Stimulated activated naive CD4-positive, alpha-beta T cell treated with Interleukin-2 at 50 U/mL for 16 hours (primary cell): ENCODE measurements at places on chromosomes 6 and 20.

DNA sequence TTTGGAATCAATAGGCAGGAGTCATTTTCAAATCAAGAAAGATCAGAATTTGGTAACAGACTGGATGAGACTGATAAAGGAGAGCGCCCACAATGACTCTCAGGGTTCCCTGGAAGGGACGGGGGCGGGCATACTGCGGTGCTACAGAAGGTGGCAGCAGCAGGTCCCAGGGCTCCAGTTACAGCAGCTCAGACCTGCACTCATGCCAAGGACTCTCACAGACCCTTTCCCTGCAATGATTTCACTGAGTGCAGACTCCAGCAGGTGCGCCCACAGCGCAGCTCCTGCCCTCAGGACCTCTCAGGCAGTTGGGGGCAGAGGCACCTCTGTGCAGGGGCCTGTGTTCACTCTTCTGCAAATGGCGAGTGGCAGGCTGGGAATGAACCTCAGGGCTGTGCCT, 359.8 kb downstream of the ZFAND3 start:
- DNase-seq = no peak

DNA sequence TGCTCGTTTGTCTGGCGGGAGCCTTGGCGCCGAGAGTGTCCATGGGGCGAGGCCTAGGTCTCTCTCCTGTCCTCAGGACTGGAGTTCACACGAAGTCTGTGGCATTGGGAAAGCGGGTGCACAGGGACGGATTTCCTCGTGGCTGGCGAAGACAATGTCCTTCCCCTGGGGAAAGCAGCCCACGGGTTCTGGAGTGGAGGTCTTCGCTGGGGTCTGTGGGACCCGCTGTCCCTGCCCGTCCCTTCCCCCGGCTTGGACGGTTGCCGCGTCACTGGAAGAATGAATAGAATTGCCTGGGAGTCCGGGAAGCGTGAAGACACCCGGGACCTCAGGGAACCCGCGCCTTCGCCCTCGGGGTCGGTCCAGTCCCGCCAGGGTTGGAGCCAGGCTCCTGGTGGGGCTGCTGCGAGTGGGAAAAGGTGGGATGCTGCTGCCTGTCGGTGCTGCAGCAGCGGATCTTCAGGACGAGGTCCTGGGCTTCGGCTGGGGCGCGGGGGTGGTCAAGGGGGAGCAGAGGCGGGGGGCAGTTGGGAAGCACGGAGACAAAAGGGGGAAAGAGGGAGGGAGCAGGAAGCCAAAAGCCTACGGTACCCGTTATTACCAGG, 441.8 kb upstream of the DEFB115 start:
- DNase-seq = no peak

- no peak for DNase-seq
Measured at GRCh38 chr6:80437801-80438200, 331.3 kb downstream of the BCKDHB start.

DNA sequence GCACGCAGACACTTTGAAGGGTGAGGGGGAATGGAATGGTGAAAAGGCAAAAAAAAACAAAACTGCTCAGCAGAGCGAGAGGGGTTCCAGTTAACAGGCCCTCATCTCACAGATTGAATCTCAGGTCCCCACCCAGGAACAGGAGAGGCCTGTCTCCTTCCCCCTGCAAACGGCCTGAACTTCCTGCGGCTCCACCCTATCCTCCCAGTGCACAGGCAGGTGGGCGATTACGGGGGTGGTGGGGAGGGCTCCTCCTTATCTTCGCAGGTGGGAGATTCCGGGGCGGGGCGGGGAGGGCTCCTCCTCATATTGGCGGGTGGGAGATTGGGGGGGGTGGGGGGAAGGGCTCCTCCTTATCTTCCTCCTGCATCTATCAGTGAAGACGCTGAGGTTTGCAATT, 129.0 kb downstream of the SOX4 start:
- DNase-seq = no peak

DNA sequence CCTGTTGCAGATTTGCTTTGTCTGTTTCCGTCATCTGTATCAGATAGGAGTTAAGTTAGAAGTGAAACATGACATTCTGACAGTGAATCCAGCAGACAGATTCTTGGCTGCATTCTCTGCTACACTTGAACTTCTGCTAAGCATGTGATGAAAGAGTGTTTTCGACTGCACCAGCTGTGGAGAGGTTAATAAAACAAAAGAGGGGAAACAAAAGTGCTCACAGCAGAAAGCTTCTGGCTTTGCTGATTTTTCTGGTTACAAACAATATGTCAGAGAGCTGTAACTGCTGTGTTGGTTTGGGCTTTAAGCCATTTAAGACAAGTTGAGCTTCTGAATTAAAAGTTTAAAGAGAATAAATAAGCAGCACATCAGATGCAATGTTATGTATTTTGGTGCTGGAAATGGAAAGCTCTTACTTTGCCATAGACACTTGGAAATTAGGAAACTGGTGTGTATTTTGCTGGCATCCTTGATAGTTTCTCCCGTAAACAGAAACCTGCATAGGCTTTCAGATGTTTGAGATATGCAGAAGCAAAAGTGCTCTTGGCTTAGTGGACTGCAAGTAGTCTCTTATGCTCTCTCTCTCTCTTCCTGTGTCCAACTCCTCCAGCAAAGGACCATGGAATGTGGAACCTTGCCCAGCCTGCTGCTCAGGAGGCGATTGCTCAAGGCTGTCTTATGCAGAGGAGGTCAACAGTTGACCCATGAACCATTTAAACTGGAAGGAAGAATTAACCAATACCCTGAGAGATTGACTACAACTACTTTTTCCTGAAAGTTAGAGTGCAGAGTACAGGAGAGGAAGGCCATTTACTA, 104.9 kb downstream of the RPS12 start:
- no peak for DNase-seq

GRCh38 chr6:90595854-90596253, 9.0 kb upstream of the MAP3K7 start:
- DNase-seq = no peak

GRCh38 chr6:13273202-13273930, 55.0 kb downstream of the TBC1D7 start:
- DNase-seq = no peak

- no peak for DNase-seq
Measured at GRCh38 chr6:140320081-140321080, 945.9 kb upstream of the CITED2 start.
